ENCODE measurements at places on chromosomes 7 and 10.

DNA sequence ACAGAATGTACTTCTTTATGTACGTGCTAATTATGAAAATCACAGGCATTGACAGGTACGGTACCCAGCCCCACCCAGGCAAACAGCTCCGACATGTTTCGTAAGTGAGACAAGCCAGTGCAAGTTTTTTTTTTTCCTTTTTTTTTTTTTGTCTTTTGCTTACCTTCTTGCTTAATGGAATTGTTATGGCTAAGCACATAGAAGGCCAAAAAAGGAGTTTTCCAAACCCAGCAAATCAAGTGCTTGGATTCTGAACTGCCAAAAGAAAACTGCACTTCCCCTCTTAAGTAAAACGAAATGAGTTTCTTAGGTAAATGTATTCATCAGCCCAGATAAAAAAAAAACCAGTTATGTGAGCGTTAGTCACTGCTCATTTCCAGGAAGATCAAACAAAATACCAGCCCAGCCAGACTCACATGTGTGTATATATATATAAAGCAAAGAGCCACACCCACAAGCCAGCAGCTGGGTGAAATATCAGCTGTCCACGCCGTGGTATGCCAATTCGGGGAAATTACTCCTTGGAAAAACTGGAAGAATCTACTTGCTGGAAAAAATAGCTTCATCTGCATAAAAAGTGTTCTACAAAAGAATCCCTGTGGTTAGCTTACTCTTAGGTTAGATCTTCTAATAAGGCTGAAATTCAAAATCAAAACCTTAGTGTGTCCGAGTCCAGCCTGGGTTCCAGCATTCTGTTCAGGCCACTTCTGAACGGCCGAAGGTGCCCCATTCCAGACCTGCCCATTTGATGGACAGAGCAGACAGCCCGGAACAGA lies 8.0 kb downstream of the KLF6 start:
- peak; percentile 59 for DNase-seq

- no peak for DNase-seq
These were observed 102.0 kb upstream of the STEAP1B start for GRCh38 chr7:22601812-22602565.

- no peak for DNase-seq
These were observed 128.0 kb downstream of the MBL2 start for GRCh38 chr10:52644373-52645186.

DNA sequence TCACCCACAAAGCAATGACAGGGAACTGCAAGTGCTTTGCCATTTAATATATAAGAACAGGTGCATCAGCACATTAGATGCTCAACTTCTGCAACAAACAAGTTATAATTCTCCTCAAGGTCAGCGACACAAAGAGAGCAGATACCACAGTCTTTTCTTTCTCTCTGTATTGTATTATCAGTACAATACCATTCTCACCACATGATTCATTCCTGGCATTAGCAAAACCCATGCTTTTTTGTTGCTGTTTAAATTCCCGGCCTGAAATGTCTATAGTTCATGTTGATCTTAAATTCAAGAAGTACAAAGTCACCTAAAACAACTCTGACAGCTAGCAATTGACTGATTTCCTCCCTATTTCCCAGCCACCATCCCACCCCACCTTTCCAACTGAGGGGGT lies 111.8 kb upstream of the FEZF1 start:
- no peak for DNase-seq

GRCh38 chr7:44275146-44275545 lies 50.2 kb downstream of the CAMK2B start:
- DNase-seq: no peak

DNA sequence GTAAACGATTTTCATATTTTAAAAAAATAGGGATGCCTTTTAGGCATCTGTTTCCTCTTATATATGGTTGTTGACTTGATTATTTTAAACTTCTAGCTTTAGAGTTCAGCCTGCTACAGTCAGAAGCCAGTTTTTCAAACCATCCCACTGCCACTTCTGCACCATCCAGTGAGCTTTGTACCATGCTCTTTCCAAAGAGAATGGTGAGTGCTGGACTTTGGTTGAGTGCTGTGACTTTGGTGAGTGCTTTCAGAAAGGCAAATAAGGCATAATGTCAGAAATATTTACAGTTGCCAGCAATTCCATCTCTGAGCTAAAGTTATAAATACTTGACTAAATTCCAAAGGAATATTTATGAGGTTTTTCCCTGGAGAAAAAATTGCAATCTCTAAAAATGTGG lies 117.4 kb downstream of the IPMK start:
- DNase-seq: no peak

- no peak for DNase-seq
These were observed 71.2 kb upstream of the TRIM24 start for GRCh38 chr7:138388673-138389491.

DNA sequence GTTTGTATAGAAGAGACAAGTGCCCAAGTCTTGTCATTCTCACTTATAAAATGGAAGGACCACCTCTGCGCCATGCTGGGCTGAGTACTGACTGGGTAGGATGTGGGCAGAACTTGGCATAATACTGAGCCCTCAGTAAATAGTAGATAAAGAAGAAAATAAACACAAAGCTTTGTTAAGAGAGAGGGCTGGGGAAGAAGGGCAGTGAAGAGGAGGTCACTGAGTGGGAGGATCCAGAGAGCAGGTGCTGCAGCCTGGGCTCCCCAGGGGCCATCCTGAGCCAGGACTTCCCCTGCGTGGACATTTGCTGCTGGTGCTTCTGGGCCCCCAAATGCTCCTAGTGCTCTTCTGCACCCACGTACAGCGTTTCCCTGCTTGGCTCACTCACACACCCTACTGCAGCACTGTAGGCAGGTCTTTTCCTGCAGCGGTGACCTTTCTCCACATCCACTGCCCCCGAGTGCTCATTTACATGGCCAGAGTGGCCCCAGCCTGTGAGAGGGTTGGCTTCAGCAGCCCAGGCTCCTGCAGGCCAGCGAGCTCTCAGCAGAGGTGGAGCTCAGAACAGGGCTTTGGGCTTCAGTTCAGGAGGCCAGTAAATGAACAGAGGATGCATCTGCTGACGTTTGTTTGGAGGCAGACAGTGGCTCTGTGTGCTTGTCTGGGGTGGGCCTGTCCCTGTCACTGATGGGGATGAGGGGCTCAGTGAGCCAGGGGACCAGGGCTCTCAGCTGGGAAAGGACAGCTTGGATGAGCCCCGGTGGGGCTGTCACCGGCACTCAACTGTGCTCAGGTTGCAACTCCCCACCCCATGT lies 164.6 kb downstream of the ADARB2 start:
- no peak for DNase-seq

- no peak for DNase-seq
These were observed 14.4 kb upstream of the WBP1L start for GRCh38 chr10:102729029-102730026.

DNA sequence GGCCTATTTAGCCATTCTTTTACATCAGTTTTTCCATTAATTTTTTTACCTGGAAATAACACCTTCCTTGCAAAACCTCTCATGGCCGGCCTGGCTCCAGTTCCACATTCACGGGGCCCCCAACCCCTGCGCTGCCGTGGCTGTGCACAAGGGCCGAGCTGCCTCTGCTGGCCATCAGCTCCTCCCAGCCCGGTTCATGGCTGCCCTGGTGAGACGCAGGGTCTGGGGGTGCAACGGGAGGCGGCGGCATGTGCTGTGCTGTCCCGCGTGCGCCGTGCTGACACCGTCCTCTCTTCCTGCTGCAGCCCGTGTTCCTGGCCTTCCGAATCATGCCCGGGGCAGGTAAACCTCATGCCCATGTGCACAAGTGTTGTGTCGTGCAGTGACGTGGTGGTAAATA lies 4.4 kb downstream of the NKX6-2 start:
- no peak for DNase-seq

DNA sequence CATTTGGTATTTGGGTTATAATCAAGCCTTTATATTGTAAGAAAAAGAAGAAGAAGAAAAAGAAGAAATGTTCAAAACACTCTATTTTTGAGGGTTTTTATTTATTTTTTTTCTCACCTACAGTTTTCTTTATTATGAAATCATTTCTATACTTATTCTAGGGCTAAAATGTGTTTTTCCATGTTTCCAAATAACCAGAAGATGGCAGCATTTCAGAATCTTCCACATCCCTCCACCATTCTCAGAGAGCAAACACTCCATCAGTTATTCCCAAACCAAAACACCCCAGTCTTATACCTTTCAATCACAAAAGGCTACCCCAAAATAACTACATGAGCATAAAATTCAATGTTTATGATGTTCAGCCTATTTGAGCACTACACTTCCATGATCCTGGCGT lies 38.7 kb upstream of the PPP1R17 start:
- no peak for DNase-seq

Measured in activated CD4-positive, alpha-beta T cell treated with anti-CD3 and anti-CD28 coated beads, Interleukin-2, amount 50 U/mL, for 24 hours (primary cell).